ENCODE measurements at places on chromosomes 16 and 17.

DNA sequence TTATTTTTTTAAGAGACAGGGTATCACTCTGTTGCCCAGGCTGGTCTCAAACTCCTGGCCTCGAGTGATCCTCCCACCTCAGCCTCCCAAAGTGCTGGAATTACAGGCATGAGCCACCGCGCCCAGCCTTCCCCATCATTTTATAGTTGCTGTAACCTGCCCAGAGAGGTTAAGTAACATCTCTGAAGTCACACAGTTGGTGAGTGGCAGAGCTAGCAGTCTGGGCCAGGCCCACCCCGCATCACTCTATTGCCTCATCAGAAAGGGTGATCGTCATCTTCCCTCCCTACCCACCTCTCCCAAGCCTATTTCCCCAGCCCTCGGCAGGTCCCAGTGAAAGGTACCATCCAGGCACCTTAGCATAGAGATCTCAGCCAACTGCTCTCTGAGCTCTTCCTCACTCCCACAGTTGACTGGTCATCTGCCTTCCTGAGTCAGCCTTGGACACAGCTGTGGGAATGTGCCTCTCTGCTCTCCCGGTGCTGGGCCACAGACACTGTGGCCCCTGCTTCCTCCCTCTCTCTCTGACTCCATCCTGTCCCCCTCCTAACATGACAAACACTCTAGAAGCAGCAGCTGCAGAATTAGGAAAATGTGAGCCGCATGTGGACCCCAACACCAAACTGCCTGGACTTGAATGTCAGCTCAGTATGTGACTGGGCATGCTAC is 57.1 kb downstream of the SCNN1B start:
- DNase-seq: no peak

GRCh38 chr17:63126607-63127006 is 160.6 kb downstream of the TANC2 start:
- DNase-seq: no peak

GRCh38 chr17:53749178-53749577 is 73.5 kb upstream of the KIF2B start:
- no peak for DNase-seq

DNA sequence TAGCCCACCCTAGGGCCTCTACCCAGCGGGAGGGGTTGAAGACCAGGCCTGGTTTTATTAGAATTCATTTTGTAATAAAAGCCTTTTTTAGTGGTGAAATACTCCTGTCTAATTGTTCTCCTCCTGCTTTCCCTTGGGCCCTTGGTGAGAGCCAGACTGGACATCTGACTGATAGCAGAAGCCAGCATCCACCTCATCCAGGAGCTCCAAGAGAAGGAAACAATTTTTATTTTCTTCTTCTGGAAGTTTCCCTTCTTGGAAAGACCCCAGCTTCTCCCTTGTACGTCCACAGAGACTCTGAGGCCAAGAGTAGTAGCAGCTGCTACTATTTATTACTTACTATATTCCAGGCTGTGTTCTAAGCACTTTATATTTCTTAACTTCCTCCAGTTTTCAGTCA is 4.0 kb upstream of the PHKG2 start:
- DNase-seq: no peak

- DNase-seq: no peak
These were observed 10.2 kb upstream of the PAM16 start for GRCh38 chr16:4361033-4361943.

GRCh38 chr17:62656446-62656845 is 29.0 kb downstream of the MRC2 start:
- no peak for DNase-seq

GRCh38 chr17:59621771-59622170 is 2.1 kb downstream of the CLTC start:
- DNase-seq: no peak

DNA sequence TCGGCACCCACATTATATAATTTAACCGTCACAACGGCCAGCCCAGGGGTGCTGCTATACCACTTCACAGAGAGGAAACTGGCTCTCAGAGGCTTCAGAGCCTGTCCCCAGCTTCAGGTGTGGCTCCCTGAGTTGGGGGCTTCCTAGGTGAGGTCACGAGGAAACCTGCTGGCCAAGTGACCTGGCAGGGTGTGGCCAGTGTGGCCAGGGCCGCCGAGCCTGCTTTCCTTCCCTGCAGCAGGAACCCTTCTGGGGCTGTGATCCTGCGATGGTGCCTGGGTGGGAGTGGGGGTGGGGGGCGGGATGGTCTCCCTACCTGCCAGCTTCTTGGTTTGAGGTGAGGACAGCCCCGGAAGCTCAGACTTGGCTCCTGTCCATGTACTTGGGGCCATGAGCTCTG is 39.9 kb downstream of the ADCY7 start:
- DNase-seq: peak; percentile 3

GRCh38 chr17:57288040-57288772 is 31.9 kb downstream of the MSI2 start:
- DNase-seq: no peak

GRCh38 chr17:1055751-1056645 is 59.1 kb downstream of the TIMM22 start:
- DNase-seq: peak; percentile 45

- no peak for DNase-seq
These were observed 27.2 kb upstream of the TOB1 start for GRCh38 chr17:50893183-50893993.

DNA sequence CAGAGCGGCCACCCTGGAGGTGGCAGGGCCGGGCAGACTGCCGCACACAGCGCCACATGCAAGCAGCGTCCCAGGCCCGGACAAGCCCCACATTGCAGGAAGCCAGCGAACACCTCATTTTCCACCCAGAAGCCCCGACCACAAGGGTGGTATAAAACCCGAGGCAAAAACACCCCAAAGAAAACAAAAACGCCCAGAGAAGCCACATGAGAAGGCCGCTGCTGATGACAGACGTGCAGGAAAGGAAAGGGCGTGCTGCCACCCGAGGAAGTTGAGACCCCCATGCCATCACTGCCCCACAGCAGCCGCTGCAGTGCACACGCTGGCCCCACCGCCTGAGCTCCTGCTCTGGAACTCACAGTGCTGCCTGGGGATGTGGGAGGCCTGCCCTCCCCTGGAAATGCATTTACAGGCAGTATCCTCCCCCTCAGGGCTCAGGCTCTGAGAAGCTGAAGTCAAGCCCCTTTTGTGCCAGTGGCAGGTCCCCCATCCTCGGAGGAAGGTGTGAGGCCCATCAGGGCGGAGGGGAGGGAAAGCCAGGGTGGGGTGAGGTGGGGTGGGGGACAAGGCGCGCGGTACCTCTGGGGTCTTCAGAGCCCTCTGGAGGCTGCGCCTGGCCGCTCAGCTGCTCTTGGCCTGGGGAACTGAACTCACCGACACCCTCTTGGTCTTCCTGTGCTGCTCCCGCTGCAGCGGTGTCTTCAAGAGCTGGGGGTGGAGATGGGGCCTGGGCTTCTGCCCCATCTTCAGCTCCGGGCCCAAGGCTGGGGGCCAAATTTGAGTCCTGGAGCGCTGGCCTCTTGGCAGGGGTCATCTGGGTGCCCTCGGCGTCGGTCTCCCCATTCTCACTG is 62.0 kb downstream of the IL21R start:
- no peak for DNase-seq

DNA sequence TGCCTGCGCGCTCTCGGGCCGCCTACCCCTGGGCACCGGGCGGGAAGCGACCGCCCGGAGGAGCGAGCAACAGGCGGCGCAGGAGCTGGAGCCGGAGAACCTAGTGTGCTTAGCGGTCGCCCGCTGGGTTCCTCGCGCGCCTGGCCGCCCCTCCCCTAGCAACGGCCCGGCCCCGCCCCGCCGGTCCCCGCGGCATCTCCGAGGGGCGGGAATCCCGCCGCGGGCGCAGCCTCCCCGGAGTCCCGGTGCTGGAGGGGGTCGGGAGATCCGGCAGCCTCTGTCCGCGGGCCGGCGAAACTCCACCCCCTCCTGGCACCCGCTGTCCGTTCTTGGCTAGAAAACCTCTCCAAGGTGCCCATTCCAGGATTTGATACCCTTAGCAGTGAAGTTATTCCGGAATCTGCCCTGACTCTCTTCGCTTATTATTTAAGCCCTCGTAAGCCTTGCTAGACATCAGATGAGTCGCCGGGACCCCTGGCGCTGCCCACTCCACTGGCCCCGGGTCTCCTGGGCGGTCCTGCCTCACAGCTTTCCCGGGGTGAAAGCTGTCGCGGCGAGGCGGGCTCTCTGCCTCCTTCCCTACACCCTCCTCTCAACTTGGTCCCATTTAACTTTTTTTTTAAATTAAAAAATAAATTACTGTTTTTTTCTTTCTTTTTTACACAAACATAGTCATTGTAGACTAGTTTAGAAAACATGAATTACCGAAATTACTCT is at the start of gene RPRML:
Gene RPRML, minus strand, starts transcription at position 107 of the 717 bp plus-strand sequence. CDS start 246 bp downstream, outside the sequence.
- DNase-seq: peak; percentile 75

DNA sequence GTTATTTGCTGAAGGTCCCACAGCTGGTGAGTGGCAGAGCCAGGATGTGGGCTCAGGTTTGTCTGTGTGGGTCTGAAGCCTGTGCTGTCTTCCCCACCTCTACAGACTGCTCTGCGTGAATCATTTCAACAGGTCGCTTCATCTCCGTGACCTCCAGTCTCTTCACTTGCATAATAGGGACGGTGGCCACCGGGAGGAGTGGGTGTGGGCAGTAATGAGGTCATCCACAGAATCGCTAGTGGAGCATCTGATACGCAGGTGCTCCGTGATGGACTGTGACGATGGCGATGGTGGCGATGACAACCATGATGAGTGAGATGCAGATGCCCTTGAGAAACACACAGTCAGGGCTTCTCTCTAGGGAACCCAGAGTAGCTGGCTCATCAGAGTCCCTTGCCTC is 120.2 kb downstream of the RAP1GAP2 start:
- DNase-seq: no peak

DNA sequence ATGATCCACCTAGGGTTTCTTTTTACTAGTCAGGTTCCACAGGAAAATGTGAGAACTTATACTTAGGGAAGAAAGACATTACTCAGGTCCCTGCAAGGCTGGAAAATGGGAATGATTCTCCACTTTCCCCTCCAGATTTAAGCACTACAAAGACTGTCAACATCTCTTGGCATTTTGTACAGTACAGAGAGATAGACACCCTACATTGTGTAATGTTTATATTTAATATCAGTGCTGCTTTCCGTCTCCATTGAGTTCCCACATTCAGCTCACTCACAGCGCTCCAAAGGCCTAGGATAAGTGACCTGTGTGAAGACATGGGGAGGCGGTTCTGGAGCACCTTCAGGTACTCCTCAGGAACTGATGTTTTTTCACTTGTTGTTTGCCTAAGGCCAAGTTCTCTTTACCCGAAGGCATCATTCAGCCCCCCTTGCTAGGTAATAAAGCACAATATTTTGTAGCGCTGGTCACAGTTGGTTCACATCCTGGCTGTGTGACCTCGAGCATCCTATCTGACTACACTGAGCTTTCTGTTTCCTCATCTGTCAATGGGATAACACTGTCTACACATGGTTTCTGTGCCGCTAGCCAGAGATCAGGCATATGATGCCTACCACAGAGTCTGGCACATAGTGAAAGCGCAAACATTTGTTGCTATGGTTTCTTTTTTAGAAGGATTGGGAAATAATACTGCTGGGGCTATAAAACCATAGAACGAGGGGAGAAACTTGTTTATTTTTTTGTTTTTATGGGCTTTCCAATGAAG is 226.6 kb downstream of the ZFHX3 start:
- no peak for DNase-seq

DNA sequence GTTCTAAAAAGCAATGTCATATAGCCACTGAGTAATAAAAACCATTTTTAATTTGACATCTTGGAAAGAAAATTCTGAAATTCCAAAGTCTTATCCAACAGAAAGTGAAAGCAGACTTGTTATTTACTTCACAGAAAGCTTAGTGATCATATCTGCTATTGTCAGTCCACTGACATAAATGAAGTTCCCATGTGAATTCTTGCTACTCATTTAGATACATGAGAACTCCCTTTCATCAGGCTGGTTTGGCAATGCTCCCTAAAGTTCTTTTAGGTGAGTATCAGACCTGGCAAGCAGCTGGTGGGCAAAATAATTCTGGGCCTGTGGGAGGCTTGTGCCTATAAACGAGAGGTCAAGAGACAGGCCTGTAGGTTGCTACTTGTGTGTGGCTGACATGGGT is 23.4 kb downstream of the NME2 start:
- no peak for DNase-seq

DNA sequence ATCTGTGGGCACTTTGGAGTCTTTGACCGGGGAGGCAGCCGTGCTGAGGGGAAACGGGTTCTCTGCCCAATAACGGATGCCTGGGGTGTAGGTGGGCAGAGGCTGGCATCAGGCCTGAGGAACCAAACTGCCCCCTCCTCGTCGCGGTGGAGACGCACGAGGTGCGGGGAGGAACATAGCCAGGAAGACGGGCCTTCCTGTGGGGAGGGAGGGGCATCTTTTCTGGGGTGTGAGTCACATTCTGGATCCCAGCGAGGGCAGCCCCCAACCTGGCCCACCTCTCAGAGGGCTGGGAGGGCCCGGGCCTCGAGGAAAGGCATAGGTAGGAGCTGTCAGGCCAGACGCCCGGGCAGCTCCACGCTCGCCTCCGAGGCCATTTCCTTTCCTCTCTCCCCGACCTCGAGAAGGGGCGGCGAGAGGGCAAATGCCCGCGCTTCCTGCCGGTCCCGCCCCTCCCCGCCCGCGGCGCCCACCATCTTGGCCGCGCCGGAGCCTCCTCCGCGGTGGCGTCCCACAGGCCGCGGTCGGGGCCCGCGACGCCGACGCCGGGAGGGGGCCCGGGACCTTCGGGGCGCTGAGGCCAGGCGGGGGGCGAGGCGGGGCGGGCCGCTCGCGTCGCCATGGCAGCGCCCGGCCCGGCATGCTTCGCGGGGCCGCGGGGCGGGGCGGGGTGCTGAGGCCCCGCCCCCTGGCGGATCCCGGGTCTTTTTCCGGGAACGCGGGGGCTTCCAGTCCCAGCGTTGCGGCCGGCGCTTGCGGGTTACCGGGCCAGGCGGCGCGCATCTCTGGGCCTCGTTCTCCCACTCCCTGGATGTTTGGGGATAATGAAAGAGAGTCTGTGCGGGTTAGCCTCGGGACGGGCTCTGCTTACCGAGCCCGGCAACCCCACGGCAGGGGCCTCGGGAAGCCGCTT is 13.2 kb downstream of the RAI1 start:
- DNase-seq: peak; percentile 77

DNA sequence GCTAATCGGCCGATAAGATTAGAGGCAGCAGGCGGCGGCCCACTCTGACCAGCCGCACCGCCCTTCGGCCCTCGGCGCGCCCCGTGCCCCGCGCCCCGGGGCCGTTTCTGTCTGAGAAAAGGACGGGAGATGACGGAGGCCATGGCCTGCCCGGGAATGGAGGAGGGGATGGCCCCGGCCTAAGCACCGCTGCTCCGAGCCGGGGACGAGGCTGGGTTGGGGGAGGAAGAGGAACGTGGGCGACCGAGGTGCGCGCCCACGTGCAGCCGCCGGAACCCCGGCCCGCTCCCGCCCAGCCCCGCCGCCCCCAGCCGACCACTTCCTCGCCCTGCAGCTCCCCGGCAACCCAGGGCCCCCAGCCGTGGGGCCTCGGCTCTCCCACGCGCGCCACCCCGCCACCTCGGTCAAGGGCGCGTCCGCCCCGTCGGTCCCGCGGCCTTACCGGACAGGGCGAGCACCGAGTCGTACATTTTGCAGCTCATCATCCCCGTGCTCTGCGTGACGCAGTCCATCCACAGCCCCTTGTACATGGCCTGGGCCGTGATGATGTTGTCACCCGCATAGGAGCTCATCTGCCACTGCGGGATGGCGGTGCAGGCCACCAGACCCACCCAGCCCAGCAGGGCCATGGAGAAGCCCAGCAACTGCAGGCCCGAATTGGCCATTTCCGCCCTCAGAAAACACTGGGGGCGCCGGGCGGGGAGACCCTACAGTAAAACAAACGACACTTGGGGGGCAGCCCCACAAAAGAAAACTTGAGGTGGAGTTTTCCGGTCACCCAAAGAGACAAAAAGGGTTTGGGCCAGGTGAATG is 693 bp downstream of the CLDN7 start:
- no peak for DNase-seq

GRCh38 chr16:18975109-18975508 is 8.6 kb upstream of the TMC7 start:
- no peak for DNase-seq

GRCh38 chr17:77208217-77208808 is 67.5 kb downstream of the SEC14L1 start:
- no peak for DNase-seq
